Left renal pelvis (tissue), 4 donors: ENCODE measurements at places on chromosomes 1 and 21.

DNA sequence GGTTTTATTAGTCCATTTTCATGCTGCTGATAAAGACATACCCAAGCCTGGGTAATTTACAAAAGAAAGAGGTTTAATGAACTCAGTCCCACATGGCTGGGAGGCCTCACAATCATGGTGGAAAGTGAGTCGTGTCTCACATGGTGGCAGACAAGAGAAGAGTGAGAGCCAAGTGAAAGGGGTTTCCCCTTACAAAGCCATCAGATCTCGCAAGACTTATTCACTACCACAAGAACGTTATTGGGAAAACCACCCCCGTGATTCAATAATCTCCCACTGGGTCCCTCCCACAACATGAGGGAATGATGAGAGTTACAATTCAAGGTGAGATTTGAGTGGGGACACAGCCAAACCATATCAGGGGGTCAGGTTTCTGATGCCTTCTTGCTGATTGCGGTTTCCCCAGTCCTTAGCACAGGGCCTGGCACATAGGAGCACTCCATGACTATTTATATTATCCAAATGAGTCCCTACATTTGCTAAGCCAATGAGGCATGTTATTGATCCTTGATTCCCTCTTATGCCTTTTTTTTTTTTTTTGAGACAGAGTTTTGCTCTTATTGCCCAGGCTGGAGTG, 35.3 kb upstream of the PAXBP1 start:
- DNase-seq = no peak

- DNase-seq = no peak
These were observed 5.8 kb upstream of the FAM167B start for GRCh38 chr1:32241001-32241763.

GRCh38 chr21:29231756-29232529, 66.8 kb upstream of the BACH1 start:
- DNase-seq = no peak

DNA sequence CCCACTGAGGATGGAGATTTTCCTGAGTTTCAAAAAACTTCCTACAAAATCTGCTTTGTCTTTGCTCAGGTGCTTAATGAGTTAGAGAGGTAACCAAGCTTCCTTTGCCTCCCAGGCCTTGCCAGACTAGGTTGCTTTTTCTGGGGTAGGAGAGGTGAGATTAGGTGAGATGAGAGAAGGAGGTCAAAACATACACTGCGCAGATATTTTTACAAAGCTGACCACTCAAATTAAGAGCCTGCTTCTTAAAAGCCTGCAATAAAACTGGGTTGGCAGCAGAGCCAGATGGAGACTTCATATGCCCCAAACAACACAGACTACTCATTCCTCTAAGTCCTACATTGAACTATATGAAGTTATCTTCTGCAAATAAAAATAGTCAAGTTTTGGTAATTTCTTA, 352.5 kb downstream of the NUF2 start:
- DNase-seq = no peak

DNA sequence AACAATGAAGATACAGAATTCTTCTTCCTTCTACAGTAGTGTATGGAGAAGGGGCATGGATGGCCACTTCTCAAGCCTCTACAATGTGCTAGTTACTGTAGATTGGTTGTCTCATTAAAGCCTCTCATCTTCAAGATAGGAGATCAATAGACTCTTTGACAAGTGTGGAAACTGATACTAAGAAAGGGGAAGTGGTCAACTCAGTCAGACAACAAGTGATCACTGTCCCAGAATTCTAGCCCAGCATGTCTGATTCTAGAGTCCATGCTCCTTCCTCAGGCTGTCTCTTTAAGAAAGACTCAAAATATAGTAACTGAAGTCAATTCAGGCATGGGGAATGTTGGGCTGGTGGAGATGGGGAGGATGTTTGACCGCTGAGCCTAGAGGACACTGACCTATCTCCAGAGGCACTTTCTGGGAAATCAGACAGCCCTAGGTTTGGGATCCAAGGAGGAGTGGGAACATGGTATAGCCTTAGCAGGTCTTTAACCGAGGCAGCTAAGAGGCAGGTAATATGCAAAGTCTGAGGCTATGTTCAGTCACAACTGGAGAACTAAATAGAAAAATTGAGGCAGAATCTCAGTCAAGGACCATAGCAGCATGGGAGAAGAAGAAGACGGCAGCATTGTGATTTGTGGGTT, 39.3 kb upstream of the EYA3 start:
- no peak for DNase-seq

DNA sequence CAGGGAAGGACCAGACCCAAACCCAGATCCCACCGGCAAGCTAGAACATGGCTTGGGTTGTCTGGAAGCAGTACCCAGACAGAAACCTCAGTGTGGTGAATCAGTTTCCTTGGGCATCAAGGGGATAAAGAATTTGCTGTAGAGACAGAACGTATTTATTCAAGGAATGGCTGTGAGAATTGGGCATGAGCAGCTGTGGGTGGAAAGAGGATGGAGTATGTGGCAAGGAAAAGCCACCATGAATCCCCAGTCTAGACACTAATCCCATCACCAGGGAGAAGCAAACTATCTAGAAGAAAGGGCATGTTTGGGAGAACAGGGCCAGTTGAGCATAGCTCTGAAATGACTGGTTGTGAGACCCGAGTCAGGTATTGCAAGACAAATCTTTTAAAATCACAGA, 109.2 kb downstream of the TOMM20 start:
- DNase-seq = no peak

- DNase-seq = peak; percentile 24
These were observed 43.4 kb upstream of the SLC19A2 start for GRCh38 chr1:169529068-169529642.
